CD4-positive, alpha-beta T cell treated with Interleukin-2 at 100 ng/mL for 4 hours (primary cell): ENCODE measurements at places on chromosomes 4 and X.

DNA sequence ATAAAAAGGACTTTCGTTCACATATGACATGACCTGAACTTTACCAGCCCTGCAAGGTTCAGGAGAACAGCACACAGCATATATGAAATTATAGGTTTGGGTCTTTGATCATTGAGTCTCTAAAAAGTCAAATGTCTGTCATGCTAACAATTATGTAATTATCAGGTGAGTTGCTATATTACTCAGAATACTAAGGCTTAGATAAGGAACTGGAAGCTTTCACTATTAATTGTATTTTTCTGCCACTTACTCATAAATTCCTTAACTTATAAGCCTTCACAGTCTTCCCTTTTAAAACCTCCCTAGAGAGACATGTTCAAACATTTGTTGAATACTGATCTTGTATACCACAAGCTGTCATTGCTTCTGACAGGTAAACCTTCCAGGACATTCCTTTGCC lies 292.8 kb upstream of the MAGEB2 start:
- DNase-seq, result no peak

DNA sequence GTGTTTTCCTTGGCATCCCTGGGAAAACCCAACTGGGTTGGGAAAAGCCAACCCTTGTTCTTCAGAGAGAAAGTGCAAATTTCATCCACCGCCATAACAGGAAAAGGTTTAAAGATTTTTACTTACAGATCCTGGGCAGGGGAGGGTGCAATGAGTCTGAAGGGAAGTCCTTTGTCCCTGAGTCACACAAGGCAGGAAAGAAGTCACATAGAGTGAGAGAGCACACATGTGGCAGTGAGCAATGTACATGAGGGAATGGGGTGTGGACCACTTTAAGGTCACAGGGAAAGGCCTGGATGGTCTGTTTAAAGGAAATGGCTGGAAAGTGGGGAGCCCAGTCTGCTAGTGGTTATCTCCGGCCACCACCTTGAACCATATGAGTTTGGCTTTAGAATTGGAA lies 248.9 kb downstream of the HS3ST1 start:
- DNase-seq, result no peak

- DNase-seq, result no peak
Measured at GRCh38 chr4:24993551-24994080, 37.1 kb downstream of the LGI2 start.

GRCh38 chr4:40594261-40595178 lies 35.1 kb downstream of the RBM47 start:
- DNase-seq, result no peak

DNA sequence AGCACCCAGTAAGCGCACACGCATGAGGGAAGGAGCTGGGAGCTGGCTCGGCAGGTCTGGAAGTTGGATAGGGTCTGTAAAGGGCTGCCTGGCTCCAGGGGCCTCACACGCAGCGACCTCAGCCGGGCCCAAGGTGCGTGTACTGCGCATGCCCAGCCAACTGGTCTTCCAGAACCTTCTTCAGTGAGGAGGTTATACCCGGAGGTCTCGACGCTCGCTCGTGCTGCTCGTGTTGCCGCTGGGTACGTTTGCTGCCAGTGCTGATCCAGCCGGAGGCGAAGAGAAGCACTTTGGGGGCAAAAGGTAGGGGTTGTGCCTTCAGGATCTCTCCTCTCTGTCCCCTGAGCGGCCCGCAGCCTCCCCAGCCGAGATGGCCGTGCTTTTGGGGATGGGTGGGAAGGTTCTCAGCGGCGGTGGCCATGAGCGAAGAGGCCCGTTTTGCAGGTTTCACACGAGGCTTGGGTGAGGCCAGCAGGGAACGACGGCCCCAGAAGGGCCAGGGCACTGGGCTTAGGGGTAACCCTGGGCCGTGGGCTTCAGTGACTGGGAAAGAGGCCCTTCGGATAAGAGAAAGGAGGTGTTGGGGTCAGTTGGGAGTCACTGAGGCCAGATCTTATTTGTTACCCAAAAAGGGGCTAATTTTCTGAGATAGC lies 3.8 kb upstream of the CXCL9 start:
- DNase-seq, result no peak

GRCh38 chr4:24607334-24607733 lies 23.0 kb upstream of the DHX15 start:
- DNase-seq, result no peak

DNA sequence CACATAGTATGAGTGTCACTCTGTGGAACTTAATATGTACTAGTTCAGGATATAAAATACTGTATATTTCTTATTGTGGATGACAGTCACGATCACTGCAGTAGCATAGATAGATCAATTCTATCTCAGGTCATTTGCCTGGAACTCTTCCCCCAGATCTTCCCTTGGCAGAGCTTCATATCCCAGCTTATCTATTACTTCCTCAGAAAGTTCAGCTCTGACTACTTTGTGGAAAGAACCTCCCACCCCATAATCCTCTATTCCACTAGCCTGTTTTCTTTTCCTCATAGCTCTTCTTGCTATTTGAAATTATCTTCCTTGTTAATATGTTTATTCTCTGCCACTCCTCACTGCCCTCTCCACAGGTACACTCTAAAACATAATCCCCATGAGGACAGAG lies 10.9 kb downstream of the FAM241A start:
- no peak for DNase-seq

DNA sequence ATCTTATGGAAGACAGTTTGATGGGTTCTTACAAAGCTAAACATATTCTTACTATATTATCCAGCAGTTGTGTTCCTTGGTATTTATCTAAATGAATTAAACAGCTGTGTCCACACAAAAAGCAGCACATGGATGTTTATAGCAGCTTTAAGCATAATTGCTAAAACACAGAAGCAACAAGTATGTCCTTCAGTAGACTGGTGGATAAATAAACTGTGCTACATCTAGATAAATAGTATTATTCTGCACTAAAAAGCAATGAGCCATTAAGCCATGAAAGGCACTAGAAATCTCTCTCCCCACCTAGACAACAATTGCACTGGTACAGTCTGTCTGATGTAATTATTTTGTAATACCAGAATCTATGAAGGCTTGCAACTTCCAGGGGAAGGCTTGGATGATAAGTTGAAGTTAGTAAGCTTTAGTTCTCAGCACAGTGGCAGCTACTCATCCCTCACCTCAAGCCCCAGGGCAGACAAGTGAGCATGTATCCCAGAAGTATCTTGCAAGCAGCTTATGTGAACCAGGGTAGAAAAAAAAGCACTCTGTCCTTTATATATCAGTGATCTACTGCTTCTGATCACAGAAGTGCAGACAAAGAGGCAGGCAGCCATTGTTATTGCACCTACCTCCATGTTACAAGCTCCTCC lies 36.9 kb downstream of the WDR17 start:
- no peak for DNase-seq

DNA sequence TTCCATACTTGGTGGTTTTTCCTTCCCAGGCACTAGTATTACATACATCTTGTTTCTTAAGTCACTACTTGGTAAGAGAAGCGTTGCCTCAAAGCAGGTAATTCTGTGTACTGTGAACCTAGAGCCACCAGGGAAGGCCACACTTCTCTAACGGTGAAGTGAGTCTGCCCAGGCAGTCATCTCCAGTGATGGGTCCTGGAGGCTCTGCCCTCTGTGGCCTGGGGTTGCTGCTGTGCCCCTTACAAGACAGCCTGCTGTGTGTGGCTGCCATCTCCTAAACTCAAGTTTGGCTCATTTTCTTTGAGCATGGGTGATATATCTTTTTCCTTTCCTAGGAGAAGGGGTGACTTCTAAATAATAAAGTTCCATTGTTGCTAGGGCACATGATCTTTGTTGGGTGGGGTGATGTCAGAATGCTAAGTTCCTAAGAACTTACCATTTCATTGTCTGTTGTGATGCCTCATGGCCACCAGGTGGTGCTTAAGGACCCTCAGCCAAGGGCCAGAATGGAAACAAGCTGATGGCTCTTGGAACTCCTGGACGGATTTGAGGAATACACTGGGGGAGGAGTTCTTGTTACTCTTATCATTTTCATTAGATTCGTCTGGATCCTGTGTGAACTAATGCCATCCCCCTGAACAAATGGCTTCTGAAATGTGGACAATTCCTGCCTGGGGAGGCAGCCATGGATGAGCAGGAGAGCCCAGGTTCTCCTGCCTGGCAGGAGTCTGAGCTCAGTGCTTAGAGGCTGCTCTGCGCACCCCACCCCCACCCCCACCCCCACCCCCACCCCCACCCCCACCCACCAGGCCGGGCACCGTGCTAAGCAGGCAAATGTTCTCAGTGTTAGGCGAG lies 41.1 kb upstream of the WDR1 start:
- peak; percentile 46 for DNase-seq
